T1000 (cell line): ENCODE measurements at places on chromosomes 1 and 21.

DNA sequence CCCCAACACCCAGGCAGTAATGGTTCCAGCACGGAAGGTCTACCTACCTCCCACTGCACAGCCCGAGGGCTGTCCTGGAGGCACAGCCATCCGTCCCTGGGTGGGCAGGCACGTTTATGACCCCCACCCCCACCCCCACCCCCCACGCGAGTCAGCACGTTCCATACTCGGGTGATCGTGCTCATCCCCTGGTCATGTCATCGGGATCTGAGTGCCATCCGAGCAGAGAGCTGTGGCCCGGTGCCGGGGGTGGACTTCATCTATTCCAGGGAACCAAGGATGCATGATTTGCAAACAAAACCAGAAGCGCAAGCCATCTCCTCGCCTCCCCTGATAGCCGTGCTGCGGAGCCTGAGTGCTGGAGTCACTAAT, 1.1 kb downstream of the TSPEAR start:
- no peak for DNase-seq

DNA sequence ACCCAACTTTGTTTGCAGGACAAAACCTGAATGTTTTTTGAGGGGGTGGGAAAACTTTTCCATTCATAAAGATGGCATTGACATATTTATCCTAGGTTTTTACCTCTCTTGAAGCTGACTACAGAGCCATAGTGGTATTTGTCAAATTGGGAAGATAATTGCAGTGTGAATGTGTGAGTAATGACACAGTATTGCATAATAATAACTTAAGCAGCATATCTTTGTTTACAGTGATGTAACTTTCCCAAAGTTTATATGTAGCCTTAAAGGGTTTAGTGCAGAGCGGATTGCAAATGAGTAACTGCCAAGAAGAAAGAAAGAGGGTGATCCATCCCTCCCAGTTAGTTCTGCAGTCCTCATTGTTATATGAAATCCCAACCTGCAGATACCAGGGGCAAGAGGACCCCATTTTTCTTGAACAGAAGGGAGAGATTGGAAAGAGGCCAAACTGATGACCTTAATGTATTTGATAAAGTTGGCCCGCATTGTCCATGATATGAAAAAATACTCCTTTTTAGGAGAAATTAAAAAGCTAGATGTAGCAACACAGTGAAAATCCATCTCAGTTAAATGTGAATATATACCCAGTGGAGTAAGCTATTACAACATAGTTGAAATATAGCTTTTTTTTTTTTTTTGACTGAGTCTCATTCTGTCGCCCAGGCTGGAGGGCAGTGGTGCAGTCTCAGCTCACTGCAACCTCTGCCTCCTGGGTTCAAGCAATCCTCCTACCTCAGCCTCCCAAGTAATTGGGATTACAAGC, 23.7 kb upstream of the NFIA start:
- no peak for DNase-seq

DNA sequence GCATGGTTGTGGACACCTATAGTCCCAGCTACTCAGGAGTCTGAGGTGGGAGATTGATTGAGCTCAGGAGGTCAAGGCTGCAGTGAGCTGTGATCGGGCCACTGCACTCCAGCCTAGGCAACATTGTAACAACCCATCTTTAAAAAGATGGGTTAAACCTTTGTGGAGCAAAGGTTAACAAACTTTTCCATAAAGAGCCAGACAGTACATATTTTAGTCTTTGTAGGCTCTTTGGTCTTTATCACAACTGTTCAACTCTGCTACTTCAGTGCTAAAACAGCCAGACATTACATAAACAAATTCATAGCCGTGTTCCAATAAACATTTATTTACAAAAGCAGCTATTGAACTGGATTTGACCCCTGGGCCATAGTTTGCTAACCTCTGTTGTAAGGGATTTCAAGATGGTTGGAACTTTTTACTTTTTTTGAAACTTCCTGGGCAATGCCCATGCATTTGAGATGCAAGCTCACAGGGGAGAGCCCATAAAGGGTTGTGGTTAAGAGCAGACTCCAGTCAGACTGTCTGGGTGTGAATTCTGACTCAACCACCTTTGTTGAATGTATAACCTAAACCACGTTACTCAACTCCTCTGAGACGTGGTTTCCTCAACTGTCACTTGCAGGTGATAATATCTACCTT, 10.8 kb downstream of the INAVA start:
- DNase-seq = no peak

- no peak for DNase-seq
Measured at GRCh38 chr1:41774471-41774990, 144.2 kb downstream of the HIVEP3 start.

DNA sequence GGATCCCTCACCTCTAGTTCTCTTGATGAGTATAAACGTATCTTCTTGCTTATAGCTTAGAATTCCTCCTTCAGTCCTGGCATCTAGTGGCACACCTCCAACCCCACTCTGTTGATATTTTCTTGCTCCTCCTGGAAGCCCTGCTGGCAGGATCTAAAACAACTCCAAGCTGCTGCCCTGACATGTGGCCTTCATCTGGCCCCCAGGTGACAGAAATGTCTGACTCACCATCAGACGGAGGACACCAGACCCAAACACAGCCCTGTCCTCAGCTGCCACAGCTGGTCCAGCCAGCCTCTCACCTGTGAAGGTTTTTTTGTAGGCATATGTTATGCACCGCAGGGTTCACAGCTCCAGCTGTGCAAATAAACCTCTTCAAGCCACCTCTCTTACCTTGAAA, 53.4 kb downstream of the KRTAP19-8 start:
- no peak for DNase-seq

GRCh38 chr1:184929711-184930202, 44.6 kb downstream of the NIBAN1 start:
- DNase-seq = no peak

- DNase-seq = no peak
Measured at GRCh38 chr1:39154553-39155421, 49.7 kb upstream of the MACF1 start.

- DNase-seq = no peak
Measured at GRCh38 chr1:68229650-68230483, 2.5 kb downstream of the WLS start.

DNA sequence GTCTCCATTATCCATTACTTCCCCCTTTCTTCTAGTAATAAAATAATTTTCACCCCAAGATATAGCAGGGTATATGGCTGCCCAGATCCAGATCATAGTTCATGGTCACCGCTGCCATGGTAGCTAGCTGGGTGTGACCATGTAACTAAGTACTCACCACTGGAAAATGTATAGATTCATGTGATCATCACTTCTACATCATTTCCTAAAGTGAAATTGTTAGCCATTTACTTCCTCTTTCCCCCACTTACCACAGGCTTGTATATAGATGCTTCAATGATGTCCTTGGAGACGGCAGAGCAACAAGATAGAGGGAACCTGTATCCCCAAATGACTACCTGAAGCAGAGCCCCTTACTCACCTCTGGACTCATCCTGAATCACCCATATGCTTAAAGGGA, 22.7 kb upstream of the EYA3 start:
- DNase-seq = no peak

GRCh38 chr1:153633161-153633753, 609 bp upstream of the CHTOP start:
- DNase-seq = no peak

DNA sequence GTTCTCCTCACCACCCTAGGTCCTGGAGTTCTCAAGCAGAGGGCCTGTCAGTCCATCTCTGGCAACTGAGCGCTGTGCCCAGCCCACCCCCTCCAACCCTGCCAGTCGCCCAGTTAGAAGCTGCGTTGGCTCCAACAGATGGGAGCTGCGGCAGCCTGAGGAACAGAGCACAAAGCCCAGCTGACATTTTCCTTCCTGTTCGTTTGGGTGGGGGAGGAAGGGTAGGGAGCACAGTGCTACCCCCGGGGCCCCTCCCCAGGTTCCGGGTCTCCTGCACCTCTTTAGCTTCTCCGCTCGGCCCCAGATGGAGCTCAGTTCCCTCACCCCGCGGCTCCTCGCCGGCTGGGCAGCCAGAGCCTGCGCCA, 1.4 kb downstream of the LRRN2 start:
- no peak for DNase-seq
